Activated T-cell treated with anti-CD3 and anti-CD28 coated beads, Interleukin-2, amount 50 U/mL, for 4 hours (primary cell): ENCODE measurements at places on chromosomes 3 and 15.

- DNase-seq, result no peak
Observed at GRCh38 chr3:118400086-118400485, 634.6 kb downstream of the IGSF11 start.

GRCh38 chr3:36428445-36428844, 48.1 kb downstream of the STAC start:
- DNase-seq, result no peak

DNA sequence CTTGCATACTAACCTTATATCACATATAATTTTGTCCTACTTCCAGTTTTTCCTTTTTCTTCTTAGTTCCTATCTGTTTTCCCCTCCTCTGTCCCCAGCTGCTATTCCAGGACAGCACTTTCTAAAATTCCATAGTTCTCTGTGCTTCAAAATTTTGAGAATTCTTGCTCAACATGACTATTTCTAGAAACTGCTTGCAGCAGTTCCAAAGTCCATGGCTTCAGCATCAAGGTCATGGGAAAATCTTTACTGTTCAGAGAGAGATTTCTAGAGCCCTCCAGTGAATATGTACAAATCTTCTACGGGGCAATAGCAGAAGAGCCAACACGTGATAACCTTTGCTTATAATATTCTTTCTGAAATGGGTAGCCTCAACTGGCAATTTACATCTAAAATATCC, 76.1 kb upstream of the PHLDB2 start:
- DNase-seq, result no peak

DNA sequence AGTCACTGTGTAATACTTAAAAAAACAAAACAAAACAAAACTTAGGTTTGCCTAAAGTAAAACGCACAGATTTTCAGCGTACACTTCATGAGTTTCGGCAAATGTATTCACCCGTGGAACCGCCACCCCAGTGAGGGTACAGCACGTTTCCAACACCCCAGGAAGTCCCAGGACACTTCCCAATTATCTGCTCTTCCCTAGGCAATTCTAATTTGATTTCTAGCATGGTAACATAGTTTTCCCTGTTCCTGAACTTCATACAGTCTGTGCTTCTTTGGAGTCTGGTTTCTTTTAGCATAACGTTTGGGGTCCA, 497 bp upstream of the CLASP2 start:
- no peak for DNase-seq

DNA sequence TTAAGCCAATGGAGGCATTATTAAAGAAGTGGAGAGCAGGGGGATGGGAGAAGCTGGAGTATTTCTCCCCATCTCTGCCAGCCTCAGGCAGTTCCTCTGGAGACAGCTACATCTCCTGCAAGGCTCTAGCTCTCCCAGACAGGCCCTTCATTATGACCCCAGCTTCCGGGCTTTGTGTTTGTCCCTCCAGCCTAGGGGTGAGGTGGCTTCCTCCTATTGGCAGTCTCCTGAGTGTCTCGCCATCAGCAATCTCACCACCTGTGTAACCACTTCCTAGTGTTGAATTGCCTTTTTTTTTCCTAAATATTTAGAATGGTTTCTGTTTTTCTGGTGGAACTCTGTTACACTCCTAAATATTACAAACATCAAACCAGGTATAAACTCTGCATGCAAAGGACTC, 122.3 kb downstream of the FAM174B start:
- no peak for DNase-seq

DNA sequence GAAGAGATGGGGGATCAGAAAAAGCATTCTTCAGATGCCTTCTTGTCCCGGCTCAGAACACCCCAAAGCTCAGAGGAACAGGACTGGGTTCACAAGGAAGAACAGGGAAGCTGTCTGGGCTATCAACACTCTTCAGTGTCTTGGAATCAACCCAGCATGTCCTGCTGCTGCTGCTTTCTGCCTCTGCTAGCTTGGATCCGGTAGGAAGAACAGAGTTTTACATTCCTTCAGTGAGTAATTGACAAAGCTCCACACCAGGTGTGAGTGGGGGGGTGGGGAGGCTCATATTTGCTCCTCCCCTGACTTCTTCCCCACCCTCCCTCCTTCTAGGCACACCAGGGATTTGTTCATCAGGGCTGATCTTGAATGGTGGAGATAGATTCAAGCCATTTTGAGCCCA, 13.1 kb upstream of the ETV5 start:
- DNase-seq, result no peak

- no peak for DNase-seq
Observed at GRCh38 chr15:94532226-94532625, 300.9 kb downstream of the MCTP2 start.

DNA sequence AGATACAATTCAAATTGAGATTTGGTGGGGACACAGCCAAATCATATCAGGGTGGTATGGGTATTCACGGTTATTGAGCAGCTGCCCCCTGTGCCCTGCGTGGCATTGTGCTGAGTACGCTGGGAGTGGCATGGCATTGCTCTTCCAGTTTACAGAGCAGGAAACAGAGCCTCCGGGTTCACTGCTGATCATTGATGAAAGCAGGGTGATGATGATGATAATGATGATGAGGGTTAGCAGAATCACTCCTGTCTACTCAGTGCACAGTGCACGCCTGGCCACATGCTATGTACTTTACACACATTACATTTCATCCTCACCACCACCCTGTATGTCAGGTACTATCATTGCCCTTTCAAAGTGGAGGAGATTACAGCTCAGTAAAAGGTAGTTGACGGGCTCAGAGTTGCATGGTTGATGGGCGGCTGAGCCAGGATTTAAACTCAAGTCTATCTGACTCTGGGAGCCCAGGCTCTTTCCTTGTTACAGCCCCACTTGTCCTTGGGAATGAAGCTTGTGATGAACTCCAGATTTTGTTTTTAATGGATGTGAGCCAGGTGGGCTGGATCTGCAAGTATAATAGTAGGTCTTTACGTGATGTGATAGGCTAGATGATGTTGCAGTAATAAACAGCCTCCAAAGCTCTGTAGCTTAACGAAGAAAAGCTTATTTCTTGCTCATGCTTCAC, 87.6 kb upstream of the MYZAP start:
- no peak for DNase-seq

DNA sequence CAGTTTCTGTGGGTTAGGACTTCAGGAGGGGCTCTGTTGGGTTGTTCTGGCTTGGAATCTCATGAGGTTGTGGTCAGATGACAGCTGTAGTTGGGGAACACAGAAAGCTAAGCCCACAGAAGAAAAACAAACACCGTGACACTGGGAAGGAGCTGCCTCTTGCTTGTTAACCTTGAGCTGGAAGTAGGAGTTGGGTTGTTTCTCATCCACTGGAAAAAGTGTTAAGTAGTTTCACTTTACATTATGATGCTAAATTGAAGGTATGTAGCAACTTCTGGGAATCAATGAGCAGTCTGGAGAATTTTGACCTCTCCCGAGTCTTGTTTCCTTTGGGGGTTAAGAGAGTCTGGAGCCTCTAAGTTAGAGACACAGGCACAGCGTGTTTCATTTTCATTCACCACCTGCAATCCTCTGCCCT, 20.4 kb downstream of the HACD3 start:
- DNase-seq, result no peak

GRCh38 chr15:61118885-61119284, 110.2 kb downstream of the RORA start:
- DNase-seq, result no peak

- DNase-seq, result no peak
Observed at GRCh38 chr3:171768281-171768900, 41.9 kb downstream of the PLD1 start.

DNA sequence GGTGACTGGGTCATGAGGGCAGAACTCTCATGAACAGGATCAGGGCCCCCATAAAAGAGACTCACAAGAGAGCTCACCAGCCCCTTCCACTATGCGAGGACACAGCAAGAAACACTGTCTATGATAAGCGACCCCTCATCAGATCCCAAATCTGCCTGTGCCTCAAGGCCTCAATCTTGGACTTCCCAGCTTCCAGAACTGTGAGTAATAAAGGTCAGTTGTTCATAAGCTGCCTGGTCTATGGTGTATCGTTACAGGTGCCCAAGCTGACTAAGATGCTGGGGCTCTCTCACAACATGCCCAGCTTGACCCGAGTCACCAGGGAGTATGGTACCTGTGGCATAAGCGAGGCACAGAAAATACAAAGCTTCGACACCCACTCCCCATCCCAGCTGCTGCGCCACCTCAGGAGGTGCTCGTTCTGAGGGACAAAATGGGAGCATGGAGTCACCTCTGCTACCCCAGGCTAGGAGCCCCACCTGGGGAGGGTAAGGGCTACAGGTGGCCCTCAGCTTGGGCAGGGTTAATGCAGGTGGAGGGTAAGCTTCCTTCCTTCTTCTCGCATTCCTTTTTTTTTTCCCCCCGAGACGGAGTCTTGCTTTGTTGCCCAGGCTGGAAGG, 234.1 kb downstream of the ADAMTS17 start:
- no peak for DNase-seq

- DNase-seq, result no peak
Observed at GRCh38 chr3:26259176-26259575, 363.4 kb upstream of the LRRC3B start.

GRCh38 chr3:53040351-53040820, 5.5 kb downstream of the SFMBT1 start:
- no peak for DNase-seq

GRCh38 chr3:6266135-6266534, 594.8 kb upstream of the GRM7 start:
- no peak for DNase-seq

- peak; percentile 18 for DNase-seq
Observed at GRCh38 chr3:170038434-170039110, 777 bp downstream of the GPR160 start.
